ENCODE measurements at places on chromosomes 1 and 21.
A peak's percentile ranks its signal among the peaks of the same experiment; 100 is the strongest.

DNA sequence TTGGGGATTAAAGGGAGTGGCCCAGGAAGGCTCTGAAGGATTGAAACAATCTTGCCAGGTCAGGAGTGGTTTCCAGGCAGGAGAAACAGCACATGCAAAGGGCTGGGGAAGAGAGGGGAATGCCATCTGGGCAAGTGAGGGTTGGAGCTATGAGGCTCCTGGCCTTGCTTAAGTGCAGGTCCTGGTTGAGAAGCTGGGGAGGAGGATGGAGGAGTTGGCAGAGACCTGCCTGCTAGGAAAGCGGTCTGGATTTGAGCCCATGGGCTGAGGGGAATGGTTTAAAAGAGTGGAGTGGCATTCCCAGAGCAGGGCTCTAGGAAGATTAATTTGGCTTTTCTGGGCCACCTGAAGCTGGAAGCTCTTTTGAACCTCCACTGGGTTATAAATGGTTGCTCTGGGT lies 9.2 kb downstream of the IGSF21 start:
- no peaks in the 10 kb centered on the region for H3K36me3 ChIP-seq
- H3K27ac ChIP-seq = no peak overlapping the region
- peaks cover 46% of the 10 kb centered on the region for H3K27me3 ChIP-seq
- no peak overlapping the region for H3K4me3 ChIP-seq

GRCh38 chr1:193019442-193020026 lies 39.6 kb downstream of the UCHL5 start:
- H3K27me3 ChIP-seq = no peaks in the 10 kb centered on the region
- no peaks in the 10 kb centered on the region for H3K4me1 ChIP-seq
- DNase-seq = peak; percentile 49

DNA sequence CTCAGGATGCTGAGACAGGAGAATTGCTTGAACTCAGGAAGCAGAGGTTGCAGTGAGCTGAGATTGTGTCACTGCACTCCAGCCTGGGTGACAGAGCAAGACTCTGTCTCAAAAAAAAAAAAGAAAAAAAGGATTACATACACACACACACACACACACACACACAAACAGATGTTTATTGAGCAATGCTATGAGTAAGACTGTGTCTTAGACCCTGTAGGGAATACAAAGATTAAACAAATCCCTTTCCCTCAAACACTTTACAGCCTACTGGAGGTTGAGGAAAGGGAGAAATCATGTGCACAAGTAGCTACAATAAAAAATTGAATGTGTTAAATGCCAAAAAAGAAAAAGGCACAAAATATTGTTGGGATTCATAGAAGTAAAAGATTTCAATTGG lies 58.1 kb downstream of the RPAP2 start:
- H3K4me3 ChIP-seq = no peak overlapping the region
- H3K4me1 ChIP-seq = peaks cover 20% of the 10 kb centered on the region
- peaks cover 2% of the 10 kb centered on the region for H3K36me3 ChIP-seq
- H3K27ac ChIP-seq = no peak overlapping the region

- no peak for DNase-seq
- H3K4me3 ChIP-seq = no peak overlapping the region
- peaks cover 4% of the 10 kb centered on the region for H3K4me1 ChIP-seq
- H3K27me3 ChIP-seq = no peaks in the 10 kb centered on the region
These were observed 90.7 kb upstream of the IFFO2 start for GRCh38 chr1:19046972-19047731.

- DNase-seq = no peak
- H3K36me3 ChIP-seq = no peaks in the 10 kb centered on the region
- H3K27ac ChIP-seq = no peak overlapping the region
- no peaks in the 10 kb centered on the region for H3K27me3 ChIP-seq
- H3K4me1 ChIP-seq = peaks cover 13% of the 10 kb centered on the region
These were observed 88.5 kb upstream of the HMCN1 start for GRCh38 chr1:185645686-185646085.

GRCh38 chr1:230016159-230016558 lies 50.9 kb upstream of the GALNT2 start:
- DNase-seq = no peak
- H3K27ac ChIP-seq = no peak overlapping the region

DNA sequence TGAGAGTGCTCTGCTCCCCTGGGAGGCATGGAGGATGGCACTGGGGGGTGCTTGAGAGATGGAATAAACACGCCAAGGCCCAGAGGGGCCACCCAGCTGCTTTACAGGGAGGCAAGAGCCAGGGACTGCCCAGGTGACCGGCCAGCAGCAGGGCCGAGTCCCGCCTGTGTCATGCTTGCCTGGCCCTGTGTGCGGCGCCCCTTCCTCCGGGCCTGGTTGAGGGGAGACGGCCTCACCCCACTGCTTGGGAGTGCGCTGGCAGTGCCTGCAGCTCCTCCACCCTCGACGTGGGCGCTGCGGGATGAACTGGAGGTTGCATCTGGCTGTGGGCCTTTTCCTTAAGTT lies 33.1 kb upstream of the COL6A2 start:
- H3K27ac ChIP-seq = no peak overlapping the region
- no peak for DNase-seq
- no peak overlapping the region for H3K4me3 ChIP-seq
- H3K27me3 ChIP-seq = no peaks in the 10 kb centered on the region

DNA sequence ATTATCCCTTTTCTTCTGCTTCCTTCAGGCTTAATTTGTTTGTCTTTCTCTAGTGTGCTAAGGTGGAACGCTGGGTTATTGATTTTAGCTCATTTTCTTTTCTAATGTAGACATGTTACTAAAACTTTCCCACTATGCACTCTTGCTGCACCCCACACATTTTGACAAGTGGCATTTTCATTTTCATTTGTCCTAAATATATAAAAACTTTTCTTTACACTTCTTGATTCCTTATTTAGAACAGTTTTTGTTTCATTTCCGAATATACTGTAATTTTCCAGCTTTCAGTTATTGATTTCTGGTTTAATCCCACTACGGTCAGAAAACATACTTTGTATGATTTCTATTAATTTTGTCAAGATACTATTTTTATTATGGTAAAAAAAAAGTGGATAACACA lies 25.3 kb downstream of the SH3BP5L start:
- H3K27ac ChIP-seq = no peak overlapping the region
- no peaks in the 10 kb centered on the region for H3K27me3 ChIP-seq
- no peak for DNase-seq
- no peak overlapping the region for H3K4me3 ChIP-seq

DNA sequence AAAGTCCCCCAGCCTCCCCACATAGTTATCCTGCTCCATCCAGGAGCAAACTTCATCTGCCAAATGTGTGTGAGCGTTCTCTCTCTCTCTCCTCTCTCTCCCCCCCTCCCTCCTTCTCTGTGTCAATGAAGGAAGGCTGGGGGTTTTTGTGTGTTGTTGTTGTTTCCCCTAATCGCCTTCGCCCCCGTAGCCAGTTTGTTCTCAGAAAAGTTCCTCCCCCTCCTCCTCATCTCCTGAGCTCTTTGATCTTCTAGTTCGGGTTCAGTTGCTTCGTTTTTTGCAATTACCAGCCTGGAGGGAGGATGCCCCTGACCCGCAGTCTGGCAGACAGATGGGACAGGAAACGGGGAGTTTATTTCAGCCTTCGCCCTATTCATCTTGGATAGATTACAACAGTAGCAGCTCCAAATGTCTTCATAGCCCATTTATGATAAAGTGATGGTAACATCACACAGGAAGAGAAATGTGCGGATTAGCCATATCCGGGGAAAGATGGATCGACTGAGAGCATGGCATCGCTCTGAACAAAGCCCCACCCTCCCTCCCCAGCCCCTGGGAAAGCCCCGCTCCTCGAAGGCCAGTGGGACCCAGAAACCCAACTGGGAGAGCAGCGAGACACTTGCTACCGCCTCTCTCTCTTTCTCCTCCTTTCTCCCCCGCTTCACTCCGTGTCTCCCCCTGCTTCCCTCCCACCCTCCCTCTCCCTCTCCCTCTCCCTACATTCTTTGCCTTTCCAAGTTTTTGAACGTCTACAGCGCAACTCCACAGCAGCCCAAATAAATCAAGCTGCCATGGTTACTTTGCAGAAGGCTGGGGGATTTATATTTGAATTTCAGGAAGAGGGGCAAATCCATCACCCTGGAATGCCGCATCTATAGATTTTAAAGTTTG lies 139.7 kb upstream of the ARHGEF16 start:
- no peak overlapping the region for H3K4me3 ChIP-seq
- no peaks in the 10 kb centered on the region for H3K27me3 ChIP-seq
- DNase-seq = no peak
- no peaks in the 10 kb centered on the region for H3K36me3 ChIP-seq
